ENCODE measurements at places on chromosomes 1 and 21. TPM values are rescaled to one million over a fixed set of nuclear protein-coding genes. Genes with fewer than 3 reads are reported as not detected.
A peak's percentile ranks its signal among the peaks of the same experiment; 100 is the strongest.

ADGRL4 gene
- 18.8 TPM for total RNA-seq

FCAMR gene
- not detected for total RNA-seq

DNA sequence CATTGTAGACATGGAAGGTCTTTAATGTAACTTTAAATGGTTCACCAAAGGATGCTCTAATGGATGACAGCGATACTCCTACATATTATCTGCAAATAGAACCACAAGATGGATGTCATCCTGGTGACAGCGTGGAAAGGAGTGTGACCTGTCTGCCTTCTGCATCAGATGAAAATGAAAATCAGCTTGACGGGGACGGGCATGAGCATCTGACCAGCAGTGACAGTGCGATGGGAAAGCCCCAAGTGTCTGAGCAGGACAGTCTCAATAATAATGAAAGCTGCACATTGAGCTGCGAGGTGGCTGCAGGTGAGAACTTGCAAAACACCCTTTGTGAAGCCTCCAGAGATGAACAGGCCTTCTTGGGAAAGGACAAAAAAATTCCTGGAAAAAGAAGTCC lies 25.2 kb downstream of the CNST start:
- no peak for DNase-seq

- no peak for DNase-seq
These were observed 71.9 kb downstream of the LHX9 start for GRCh38 chr1:197989058-197989457.

GRCh38 chr1:235019471-235019870 lies 109.2 kb downstream of the TOMM20 start:
- no peak for DNase-seq

- DNase-seq, result peak; percentile 89
These were observed 16.6 kb upstream of the PTP4A2 start for GRCh38 chr1:31954607-31955283.

- no peak for DNase-seq
These were observed 66.3 kb upstream of the PRDX6 start for GRCh38 chr1:173410794-173411236.

- DNase-seq, result no peak
These were observed 5.4 kb downstream of the DMAP1 start for GRCh38 chr1:44218503-44219300.
